Stimulated activated CD4-positive, alpha-beta T cell treated with anti-CD3 and anti-CD28 coated beads, Interleukin-15, amount 100 ng/mL, for 1 hour (primary cell): ENCODE measurements at places on chromosomes 3 and 15.

GRCh38 chr3:78994174-78995027, 773.4 kb downstream of the ROBO1 start:
- no peak for DNase-seq

DNA sequence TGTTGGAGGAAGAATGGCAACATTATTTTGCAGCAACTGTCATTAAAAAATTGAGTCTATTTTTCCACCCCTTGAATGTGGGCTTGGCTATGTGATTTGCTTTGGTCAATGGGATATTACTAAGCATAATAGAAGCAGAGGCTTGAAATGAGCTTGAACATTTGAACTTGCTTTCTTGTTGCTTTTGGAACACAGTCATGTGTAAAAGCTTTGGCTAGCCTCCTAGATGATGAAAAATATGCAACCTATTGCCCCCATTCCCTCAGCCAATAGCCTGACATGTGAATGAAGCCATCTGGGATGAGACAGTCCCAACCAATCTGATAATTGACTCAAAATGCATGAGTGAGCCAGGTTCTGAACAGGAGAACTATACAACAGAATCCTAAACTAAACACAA, 78.4 kb downstream of the PLSCR2 start:
- DNase-seq = no peak

- no peak for DNase-seq
Measured at GRCh38 chr3:184977796-184978195, 165.8 kb downstream of the VPS8 start.

GRCh38 chr3:171807806-171808205, 2.5 kb downstream of the PLD1 start:
- no peak for DNase-seq

- DNase-seq = no peak
Measured at GRCh38 chr3:18122264-18122663, 302.9 kb downstream of the SATB1 start.

DNA sequence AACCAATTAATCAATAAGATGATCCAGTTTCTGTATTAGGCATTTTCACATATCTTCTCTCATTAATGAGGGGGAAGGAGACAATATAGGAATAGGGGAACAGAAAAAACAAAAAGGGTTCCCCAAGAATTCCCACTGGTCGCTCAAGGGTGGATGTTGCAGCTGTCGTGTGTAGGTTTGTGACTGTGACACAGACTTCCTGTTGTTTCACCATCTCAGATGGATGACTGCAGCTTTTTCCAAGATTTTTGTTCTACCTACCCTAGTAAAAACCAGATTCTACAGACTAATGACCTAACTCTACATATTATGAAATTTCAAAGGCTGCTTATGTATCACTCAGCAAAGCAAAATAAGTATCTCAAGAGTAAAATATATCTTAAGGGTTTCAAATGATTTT, 73.7 kb upstream of the MB21D2 start:
- DNase-seq = no peak
